ENCODE measurements at places on chromosomes 2 and 18. TPM values are rescaled to one million over a fixed set of nuclear protein-coding genes. Genes with fewer than 3 reads are reported as not detected.

RAPGEF4 gene
- total RNA-seq: 2.5 TPM

TEX44 gene
- total RNA-seq: not detected

RAB6D gene
- not detected for total RNA-seq

CDH20 gene
- total RNA-seq: 1.6 TPM

FAM237A gene
- not detected for total RNA-seq

REG1B gene
- not detected for total RNA-seq

SLC9A2 gene
- total RNA-seq: not detected

SPATA3 gene
- total RNA-seq: not detected

ZNF892 gene
- total RNA-seq: 5.6 TPM

DNA sequence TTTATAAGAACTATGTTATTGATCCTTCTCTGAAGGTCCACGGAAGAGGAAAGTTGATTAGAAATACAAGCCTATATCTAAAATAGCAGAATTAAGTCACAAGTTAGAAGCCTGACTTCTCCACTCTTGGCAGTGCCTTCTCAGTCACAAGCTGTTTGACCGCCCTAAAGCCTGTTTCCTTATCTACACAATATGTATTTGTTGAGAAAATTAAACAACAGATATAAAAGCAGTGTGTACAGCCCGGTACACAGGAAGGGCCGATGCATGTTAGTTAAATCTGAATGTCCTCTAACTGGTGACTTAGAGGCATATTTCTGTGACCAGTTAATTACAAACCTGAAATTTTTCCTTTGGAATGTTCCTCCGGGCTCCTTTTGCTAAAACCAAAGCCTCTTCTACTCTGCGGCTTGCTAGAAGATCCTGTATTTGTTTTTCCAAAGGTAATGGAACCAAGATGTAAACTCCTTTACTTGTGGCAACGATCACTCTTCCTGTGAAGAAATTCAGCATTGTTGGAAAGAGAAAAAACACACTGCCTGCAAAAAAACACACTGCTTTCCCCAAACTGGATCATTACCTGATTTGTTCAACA is 33.4 kb downstream of the TGFBRAP1 start:
- ATAC-seq: no peak

GRCh38 chr2:181887045-181887444 is 4.5 kb upstream of the ITPRID2 start:
- no peak for ATAC-seq

GRCh38 chr2:230688490-230688889 is 24.2 kb upstream of the CAB39 start:
- ATAC-seq: no peak

DNA sequence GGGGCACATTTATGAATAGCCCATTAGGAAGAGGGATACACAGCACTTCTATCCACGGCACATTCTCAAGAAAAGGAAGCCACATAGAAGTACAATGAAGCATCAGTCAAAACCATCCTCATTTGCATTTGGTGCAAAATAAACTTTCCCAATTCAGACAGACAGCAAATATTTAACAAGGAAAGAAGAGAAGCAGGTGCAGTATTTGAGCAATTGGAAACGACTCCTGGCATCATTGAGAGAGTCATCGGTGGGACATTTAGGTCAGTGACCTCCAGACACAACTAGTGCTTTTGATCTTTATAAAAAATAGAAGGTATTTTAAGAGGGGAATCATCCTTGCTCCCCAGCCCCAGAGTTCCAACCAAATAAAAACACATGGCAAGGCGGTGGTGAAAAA is 118.0 kb downstream of the MREG start:
- ATAC-seq: no peak

DNA sequence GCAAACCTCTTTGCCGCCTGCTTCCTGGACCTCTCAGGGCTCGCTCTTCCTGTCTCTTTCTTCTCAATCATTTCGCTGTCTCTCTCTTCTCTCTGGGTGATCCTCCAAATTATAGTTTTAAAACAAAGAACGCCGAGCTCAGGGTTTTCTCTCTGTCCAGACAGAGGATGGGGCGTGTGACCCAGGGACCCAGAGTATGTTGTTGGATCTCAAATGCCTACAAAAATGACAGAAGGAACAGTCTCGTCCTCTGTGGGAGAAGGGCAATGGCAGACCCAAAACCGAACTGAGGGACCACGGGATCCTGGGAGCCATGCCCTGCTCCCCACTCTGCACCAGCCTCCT is 88.5 kb downstream of the EIPR1 start:
- ATAC-seq: no peak

- ATAC-seq: no peak
These were observed 69.9 kb upstream of the MCFD2 start for GRCh38 chr2:46985512-46985911.

- ATAC-seq: no peak
These were observed 239.1 kb downstream of the SEPTIN10 start for GRCh38 chr2:109374548-109375130.

- ATAC-seq: no peak
These were observed 121.3 kb upstream of the CD226 start for GRCh38 chr18:70068981-70069380.

- no peak for ATAC-seq
These were observed 393.8 kb upstream of the LYPD1 start for GRCh38 chr2:133063775-133064174.

DNA sequence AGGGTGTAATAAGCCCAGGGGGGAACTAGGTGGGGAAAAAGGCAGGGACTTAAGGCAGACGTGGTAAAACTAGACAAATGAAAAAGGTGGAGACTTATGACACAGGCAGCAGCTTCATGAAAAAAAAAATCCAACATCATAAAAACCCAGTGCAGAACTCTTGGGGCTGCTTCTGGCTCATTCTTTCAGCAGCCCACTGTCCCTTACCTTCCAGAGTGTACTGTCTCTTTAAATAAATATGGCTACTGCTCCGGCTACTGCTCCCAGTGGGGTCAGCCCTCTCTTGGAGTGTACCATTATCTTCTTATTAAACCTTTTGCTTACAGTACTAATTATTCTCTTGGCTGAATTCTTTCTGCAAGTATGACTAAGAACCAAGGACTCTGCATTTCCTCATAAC is 699.5 kb downstream of the DSC3 start:
- ATAC-seq: no peak

DNA sequence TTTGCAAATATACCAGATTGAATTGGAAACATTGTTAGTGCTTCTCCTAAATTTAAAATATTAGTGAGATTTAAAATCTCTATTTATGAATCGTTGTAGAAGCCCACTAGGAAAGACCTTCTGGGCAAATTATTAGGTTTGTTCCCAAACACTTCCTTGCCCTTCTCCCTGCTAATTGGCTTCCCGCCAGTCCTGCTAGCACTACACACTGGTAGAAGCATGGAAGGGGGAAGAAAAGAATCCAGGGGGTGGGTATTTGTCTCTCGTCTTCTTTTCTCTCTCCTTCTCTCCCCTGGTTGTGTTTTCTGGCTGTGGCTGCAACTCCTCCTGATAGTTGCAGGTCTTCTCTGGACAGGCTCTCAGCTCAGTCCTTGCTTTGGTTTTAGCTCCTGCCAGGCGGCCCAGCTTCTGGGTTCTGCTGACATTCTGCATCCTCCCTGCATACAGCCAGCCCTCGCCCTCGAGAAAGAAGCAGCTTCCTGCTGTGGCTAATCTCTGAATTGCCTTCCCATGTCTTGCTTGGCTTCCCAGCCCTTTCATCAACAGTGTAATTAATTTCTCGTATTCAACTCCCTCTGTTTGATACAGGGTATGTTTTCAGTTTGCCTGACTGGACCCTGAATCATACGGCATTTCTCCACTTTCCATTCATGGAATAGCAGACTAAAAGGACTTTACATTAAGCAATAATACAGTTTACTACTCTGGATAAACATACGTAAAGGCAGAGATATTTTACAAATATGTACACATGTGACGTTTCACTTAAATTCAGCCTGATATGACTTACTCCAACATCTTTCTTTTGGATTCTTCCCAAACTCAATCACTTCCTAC is 6.9 kb upstream of the PARD3B start:
- no peak for ATAC-seq

DNA sequence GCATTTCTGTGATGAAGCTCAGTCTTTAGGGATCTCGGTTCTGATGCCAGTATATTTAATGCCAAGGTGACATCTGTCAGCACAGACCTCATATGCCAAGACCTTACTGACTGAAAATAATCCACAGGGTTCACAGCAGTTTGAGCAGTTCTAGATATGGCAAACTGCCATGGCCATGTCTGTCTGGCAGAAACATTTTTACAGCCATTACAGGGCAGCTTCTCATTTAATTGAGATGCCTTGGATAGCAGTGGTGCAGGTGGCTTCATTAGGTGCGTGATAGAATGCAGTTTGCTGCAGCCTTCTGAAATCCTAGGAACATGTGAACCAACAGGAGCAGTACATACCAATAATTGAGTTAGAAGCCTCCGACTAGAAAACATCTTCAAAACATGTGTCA is 510.6 kb downstream of the XIRP2 start:
- ATAC-seq: no peak

DNA sequence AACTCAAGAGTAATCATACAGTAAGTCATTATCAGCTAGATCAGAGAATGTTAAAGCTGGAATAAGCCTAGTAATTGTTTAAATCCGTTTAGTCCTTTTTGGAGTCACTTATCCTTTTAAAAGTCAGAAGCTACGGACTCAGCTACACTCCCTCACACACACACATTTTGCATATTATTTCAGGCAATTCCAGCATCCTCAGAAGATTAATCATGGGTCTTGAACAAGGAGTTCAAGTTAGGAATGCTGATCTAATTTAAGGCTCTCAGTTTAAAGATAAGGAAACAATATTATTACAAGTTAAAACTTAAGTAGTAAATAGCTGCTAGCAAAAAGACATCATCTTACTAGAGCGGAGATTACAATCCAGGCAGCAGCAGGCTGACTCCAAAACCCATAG is 74.3 kb downstream of the GTF3C3 start:
- ATAC-seq: no peak

- no peak for ATAC-seq
These were observed 12.0 kb upstream of the SP9 start for GRCh38 chr2:174322746-174323145.

DNA sequence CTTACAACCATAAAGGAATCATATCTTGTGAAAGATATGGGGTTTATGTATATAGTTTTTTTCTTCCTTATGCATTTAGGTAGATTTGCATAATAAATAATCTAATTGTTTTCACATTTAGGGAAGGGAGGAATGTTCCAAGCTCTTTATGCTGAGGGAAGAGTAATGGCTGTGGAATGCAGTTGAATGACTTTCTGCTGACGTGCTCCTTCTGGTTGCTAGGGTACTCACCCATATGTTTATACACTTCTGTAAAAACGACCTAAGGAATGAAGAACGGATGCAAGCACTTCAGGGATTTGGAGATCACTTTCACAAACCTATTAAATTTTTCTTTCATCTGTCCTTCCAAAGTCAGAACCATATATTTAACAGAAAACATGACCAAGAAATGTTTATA is 29.2 kb upstream of the PPP4R1 start:
- ATAC-seq: peak; percentile 95

GRCh38 chr2:80506563-80506962 is 202.0 kb upstream of the LRRTM1 start:
- ATAC-seq: no peak

DNA sequence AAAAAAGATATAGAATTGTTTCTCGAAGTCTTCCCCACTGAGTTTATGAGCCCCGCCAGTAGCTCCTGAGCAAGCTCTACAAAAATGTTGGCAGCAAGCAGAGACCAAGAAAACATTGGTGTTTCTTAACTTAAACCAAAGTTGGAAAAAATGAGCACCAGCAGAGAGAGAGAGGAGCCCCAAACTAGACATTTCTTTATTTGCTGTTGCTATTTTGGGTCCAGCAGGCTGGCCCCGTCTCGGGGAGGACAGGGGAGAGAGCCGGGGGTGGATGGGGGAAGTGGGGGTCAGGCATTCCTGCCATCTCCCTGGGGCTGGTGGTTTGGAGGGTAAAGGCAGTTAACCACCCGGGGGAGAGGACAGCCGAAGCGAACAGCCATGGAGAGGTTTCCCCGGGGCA is 113.0 kb downstream of the DYSF start:
- no peak for ATAC-seq

GRCh38 chr2:201132518-201132917 is 16.6 kb downstream of the CFLAR start:
- no peak for ATAC-seq

- ATAC-seq: no peak
These were observed 987 bp upstream of the SMIM21 start for GRCh38 chr18:75428490-75428889.

DNA sequence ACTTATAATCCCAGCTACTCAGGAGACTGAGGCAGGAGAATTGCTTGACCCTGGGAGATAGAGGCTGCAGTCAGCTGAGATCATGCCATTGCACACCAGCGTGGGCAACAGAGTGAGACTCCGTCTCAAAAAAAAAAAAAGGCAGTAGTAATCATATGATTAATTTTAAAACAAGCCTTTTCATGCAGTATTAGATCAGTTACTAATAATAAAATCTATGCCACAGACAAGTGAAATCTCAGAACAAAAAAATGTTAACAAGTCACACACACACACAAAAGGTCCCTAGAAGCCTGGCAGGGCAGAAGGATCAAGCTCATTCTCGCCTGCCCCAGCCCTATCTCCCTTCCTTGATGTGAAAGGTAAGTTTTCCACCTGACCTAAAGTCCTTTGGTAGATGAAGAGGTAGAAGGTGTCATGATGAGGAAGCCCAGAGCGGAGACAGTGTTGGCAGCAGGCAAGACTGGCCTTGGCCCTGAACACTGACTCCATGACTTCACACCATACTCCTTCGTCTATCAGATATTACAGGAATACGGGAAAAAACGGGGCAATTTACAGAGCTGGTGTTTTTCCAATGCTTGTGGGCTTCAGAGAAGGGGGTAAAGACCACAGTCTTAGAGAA is 10.6 kb downstream of the KDSR start:
- ATAC-seq: no peak

DNA sequence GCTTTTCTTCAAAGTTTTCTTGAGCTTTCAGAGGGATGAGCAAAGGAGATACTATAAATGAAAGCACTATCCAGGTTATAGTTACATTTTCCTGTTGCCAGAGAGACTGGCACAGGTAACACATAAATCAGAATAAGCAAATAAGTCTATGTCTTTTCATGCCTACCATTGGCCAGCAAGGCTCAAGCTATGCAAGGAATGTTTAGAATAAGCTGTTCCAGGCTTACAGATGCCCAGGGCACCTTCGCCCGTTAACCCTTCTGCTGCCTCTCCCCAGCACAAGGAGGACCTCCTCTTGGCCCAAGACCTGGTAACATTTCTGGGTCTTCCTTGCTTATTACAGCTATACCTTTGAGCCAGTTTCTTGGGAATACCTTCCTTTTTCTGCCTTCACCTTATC is 233.7 kb upstream of the MEIS1 start:
- no peak for ATAC-seq

GRCh38 chr2:226798422-226799210 is 1.0 kb downstream of the IRS1 start:
- ATAC-seq: no peak

DNA sequence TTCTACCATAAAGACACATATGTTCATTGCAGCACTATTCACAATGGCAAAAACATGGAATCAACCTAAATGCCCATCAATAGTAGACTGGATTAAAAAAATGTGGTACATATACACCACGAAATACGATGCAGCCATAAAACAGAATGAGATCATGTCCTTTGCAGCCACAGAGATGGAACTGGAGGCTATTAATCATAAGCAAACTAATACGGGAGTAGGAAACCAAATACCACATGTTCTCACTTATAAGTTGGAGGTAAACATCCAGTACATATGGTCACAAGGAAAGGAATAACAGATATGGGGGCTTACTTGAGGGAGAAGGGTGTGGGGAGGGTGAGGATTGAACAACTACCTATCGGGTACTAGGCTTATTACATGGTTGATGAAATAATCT is 7.7 kb downstream of the HMSD start:
- no peak for ATAC-seq

Measured in gastroesophageal sphincter (tissue), 4 donors.